Prostate gland (tissue), 2 donors: ENCODE measurements at places on chromosomes 12 and 14. TPM values are rescaled to one million over a fixed set of nuclear protein-coding genes. Genes with fewer than 3 reads are reported as not detected.

Gene WSCD2
- 6.5 TPM for total RNA-seq

Gene ACRBP
- 2.3 TPM for total RNA-seq

Gene KRT78
- total RNA-seq = not detected

Gene MYH7
- total RNA-seq = 40.1 TPM

- no peak for DNase-seq
Measured at GRCh38 chr12:10243818-10244520, 31.3 kb downstream of the GABARAPL1 start.
